Activated T-helper 1 cell treated with anti-CD3 and anti-CD28 coated beads, Interleukin-2, amount 50 U/mL, for 16 hours (primary cell): ENCODE measurements at places on chromosomes 11 and 22.

DNA sequence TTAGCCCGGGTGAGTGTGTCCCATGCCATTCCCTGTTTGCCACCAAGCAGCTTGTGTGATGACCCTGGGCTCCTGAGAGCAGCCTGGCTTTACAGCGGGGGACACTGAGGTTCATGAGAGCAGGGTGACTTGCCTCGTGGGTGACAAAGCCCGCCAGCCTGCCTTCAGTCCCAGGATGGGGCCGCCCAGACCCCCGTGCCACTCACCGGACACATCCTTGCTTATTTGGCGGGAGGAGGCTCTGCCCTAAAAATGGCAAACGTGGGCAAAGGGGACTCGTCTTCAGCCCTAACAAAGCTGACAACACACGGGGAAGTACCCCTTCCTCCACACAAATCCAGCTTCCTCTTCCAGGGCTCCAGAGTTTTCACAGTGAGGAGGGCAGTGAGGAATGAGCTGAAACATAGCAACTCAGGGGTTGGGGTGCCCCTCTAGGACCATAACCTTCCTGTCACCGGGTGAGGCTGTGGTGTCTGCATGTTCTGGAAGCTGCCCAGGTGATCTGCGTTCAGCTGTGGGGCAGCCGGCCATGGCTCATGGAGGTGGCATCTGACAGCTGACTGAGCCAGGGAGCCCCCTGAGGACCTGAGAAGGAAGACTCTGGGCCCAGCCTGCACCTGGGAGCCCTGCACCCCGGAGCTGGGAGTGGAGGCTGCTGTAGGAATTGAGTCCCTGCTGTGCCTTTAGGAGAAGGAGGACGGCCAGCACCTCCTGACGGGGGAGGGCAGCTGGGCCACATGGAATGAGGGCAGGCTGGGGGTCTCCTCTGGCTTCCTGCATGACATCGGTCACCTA lies 16.7 kb downstream of the RIBC2 start:
- no peak for DNase-seq

DNA sequence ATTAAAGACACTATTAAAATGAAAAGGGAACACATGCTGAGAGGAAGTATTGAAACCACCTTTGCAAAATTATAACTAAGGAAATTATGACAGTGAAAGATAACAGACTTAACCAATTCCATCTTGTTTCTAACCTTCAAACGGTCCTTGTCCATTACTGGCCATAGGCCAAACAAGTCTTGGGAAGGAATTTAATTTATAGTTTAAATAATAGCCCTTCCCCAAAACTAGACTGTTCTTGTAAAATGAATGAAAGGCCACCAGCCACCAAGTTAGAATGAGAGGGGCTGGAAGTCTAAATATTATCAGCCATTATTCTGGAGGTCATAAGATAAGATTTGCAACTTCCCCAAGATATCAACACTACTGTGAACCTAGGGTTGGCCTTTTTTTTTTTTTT lies 1.8 kb upstream of the TALDO1 start:
- DNase-seq: no peak

DNA sequence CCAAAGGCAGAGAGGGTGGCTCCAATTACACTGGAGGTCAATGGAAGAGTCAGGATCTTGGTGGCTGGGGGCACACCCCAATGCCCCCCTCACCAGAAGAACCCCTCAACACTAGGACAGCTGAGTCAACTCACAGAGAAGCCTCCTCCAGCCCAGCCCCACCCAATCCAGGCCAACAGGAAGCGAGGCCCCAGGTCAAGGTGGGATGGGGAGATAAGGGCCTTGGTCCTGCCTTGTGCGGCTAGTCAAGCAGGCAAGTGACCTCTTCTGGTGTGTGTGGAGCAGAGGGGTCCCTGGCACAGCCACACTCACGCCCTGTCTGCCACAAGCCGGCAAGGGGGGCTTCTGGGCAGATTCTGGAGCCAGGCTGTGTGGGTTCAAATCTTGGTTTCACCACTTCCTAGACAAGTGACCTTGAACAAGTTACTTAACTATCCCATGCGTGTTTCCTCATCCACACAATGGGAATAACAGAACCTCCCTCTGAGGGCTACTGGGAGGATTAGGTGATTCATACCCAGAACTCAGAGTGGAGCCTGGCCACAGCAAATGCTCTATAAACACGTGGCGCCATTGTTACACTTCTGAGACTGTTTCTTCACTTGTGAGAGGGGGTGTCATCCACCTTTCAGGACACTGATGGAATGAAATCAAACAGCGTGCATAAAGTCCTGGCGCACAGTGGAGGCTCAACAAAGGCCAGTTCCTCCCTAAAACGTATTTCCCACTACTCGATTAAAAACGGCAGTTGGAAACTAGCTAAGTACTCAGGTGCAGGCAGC lies 3.2 kb downstream of the TTLL12 start:
- no peak for DNase-seq

DNA sequence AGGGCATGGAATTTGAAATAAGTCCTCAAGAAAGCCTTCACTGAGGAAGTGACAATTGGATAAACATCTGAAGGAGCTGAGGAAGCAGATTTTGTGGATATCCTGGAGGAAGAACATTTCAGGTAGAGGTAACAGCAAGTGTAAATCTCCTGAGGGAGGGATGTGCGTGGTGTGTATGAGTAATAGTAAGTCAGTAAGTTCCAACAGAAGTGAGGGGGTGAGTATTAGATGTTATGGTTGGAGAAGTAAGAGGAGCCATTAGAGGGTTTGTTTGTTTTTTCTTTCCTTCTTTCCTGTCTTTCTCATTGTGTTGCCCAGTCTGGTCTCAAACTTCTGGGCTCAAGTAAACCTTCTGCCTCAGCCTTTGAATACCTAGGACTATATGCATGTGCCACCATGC lies 29.0 kb downstream of the ANKRD42 start:
- DNase-seq: no peak

DNA sequence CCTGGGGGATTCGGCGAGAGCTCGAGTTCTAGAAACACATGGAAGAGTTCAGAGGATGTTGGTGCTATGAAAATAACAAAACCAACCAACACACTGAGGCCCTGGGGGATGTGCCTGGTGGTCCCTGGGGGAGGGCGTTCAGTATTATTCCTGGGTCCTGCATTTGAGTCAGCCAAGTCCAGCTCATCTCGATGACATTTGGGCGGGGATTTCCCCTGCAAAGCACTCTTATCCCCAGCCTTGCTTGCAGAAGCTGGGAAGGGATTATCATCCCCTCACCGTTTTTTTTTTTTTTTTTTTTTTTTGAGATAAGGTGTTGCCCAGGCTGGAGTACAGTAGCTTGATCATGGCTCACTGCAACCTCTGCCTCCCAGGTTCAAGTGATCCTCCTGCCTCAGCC lies 2.1 kb upstream of the SMIM38 start:
- no peak for DNase-seq

DNA sequence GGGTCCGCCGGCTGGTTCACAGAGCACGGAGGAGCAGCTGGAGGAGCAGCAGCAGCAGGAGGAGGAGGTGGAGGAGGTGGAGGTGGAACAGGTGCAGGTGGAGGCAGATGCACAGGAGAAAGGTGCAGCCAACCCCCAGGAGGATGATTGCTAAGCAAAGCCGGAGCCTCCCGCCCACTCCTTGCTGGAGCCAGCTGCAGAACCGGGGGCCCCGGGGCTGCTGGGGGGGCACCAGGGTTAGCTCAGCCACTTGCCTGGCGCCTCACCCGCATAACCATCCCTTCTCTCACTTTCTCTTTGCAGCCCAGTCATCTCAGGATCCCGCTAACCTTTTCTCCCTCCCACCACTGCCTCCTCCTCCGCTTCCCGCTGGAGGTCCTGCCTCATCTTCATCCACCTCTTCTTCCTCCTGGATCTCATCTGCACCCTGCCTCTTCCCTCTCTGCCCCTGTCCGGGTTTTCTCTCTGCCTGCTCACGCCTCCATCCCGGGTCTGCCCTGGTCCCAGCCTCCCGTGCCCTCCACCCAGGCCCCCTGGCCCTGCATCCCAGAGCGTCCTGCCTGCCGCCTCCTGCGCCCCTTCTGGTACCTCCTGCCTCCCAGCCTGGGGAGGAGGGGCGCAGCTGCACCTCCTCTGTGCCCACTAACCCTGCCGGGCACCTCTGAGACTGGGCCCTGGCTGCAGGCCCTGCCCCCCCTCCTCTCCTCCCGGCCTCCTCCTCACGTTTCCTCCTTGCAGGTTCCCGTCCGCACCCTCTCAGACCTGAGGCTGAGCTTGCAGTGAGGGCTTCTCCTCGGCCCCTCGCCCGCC lies 9.5 kb downstream of the KCTD17 start:
- no peak for DNase-seq

DNA sequence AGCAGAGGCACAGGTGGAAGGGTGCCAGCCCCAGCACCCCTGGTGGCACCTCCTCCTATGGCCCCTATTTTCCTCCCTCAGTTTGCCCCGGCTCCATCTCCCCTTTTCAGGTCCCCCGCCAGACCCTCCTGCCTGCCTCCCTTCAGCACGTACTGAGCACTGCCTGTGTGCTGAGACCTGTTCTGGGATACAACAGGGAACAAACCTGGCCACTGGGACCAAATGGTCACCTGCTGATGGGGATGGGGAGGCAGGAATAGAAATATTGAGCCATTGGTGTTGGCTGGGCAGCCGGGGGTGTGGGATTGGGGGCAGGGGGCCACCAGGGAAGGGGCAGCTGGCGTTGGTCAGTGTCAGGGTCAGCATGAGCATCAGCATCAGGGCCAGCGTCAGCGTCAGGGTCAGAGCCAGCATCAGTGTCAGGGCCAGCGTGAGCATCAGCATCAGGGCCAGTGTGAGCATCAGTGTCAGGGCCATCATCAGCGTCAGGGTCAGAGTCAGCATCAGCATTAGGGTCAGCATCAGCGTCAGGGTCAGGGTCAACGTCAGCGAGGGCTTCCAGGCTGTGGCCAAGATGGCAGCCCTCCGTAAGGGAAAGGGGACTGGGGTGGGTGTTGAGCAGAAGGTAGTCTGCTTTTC lies 7.5 kb downstream of the ZNF74 start:
- no peak for DNase-seq

- DNase-seq: no peak
Observed at GRCh38 chr11:15159085-15159484, 44.4 kb downstream of the INSC start.

DNA sequence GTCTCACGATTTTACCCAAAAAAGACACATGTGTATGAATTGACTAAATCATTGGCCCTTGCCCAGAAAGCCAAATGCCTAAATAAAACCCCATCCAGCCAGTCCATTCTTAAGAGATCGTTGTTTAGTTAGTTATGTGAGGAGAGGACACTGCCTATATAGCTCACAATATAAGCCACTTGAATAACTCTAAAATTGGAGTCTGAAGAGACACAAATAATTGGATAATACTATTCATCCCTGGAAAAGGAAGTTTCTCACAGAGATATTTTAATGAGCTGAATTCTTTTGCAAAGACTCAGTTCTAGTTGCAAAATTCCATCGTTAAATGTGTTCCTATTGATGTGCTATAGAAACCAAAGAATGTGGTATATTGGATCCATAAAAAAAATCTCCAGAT lies 176.7 kb downstream of the SOX6 start:
- no peak for DNase-seq
